ENCODE measurements at places on chromosomes 3 and 15.
A peak's percentile ranks its signal among the peaks of the same experiment; 100 is the strongest.

DNA sequence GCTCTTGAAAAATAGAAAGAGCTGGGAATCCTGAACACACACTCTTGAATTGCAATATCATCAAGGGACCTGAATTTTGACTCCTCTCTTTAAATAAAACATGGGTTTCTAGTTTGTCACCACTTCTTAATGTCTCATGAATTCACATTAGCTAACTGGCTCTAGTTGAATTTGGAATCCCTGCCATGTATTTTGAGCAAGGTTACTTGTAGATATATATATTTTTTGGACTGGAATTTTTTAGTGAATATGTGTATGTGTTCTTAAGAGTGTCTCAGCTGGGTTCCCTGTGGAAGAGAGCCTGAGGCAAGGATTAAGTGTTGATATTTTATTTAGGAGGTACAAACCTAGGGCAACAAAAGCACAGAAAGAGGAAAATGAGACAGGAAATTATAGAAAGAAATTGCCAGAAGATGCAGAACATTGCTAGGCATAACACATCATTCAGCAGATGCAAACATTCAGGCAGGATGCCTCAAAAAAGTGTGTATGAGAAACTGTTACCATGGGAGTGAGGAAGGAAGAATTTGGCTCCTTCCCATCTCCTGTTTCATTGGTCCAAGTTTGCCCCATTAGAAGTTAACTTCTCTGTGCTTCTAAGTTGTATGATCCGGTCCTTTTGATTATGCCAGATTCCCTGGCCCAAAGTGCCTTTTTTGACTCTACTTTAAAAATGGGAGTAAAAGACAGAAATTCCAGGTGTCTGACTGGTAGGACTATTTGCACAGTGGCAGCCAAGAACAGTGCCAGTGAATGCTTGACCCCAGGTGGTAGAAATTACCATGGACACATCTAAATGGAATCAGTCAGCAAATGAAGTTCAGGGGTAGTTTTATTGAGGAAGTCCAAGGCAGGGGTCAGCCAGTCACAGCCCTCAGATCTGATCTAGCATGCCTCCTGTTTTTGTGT lies 253.7 kb upstream of the TGFBR2 start:
- no peak for DNase-seq

DNA sequence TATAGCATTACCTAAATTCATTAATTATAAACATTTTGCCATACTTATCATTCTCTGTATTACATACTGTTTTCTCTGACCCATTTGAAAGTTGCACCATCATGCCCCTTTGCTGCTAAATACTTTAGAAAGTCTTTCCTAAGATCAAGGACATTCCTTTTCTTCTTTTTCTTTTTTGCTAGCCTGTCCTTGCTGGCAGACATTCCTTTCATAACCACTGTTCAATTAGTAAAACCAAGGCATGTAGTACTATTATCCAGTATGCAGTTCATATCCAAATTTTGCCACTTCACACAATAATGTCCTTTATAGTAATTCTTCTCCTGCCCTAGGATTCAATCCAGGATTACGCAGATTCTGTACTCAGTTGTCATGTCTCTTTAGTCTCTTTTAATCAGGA lies 321.0 kb upstream of the C2CD4B start:
- DNase-seq, result no peak

DNA sequence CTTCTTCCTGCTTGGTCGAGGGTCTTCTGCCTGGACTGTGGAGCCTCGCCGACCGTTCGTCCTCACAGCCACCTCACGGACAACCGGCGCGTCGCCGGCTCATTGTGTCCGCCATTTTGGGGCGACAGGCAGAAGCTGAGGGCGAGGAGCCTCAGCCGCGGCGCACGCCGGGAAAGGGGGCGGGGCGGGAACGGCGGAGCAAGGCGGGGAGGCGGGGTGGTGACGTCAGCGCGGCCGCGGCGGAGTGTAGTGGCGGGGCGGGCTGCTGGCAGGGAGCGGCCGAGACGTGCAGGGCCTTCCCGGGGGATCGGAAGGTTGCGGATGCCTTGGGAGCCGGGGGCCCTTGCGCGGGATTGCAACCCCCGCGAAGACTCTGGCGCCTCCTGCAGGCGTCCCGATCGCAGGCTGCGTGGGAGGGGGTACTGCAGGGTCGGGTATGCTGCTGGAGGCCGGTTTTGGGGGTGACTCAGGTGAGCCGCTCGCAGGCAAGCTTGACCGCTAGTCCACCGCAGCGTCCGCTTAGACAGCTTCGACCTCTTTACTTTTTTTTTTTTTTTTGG lies at the start of gene WDR82:
WDR82 (minus strand) TSS at position 140 of the 560 bp plus-strand sequence. CDS start 288 bp downstream, outside the sequence.
- peak; percentile 45 for DNase-seq

DNA sequence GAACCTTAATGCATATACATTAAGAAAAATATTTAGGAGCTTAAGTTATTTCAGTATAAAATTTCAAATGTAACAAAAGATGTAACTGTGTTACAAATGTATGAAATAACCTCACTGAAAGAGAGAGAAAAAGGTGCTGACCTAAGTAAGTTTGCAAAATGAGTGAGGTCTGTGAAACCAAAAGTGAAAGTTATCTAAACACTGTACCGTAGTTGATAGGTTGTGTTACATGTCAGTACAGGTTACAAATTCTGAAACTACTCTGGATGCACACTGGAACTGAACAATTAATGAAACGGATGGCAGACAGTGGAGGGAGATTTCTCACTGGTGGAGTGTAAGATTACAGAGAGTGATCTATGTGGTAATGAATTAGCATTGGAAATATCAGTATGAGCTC lies 420.7 kb downstream of the ZNF385D start:
- no peak for DNase-seq

DNA sequence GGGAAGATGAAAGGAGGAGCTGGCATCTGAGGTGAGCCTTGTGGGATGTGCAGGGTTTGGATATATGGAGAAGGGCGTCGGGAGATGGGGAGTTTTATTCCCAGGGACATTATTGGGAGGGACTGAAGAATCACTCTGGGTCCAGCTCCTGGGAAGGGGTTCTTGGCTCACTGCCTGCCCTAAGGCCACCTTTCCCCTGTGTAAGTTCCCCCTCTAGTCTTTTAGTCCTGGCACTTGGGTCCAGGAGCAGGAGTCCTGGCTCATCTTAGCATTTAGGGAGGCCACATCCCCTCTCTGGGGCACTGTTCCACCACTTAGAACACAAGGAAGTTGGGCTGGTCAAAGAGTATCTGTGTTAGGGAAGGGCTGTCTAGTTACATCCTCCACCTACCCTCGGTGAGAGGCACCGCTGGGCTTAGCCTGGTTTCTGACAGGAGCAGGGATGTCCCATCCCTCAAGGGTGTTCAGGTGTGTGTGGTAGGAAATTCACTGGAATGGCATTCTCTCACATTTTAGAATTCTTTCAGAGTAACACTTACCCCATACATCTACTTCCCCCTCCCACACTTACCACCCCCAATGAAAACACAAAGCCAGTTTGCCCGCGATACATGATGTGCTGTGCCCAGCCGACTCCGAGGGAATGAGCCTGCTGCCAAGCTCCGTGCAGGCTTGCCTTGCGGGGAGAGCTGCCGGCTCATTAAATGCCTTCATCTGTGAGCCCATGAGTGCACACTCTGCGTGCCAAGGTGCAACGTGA lies 86.7 kb downstream of the FAM43A start:
- DNase-seq, result no peak

DNA sequence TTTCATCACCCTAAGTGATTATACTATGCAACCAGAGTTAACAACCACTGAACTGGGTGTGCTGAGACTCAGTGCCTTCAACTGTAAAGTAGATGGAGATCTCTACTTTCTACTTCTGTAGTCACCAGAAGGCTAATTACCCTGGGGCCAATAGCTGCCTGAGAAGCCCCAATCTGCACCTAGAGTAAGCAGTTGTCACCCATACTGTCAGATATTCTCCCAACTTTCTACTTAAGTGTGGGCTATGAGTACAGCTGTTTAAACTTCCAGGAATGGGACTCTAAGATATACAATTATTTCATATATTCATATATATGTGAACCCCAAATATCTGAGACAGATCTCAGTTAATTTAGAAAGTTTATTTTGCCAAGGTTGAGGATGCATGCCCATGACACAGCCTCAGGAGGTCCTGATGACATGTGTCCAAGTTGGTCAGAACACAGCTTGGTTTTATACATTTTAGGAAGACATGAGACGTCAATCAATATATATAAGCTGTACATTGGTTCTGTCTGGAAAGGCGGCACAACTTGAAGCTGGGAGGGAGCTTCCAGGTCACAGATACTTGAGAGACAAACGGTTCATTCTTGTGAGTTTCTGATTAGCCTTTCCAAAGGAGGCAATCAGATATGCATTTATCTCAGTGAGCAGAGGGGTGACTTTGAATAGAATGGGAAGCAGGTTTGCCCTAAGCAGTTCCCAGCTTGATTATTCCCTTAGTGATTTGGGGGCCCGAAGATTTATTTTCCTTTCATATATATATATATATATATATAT lies 41.9 kb downstream of the CCNL1 start:
- DNase-seq, result no peak

- no peak for DNase-seq
Observed at GRCh38 chr15:66080717-66081398, 172.7 kb downstream of the MEGF11 start.

GRCh38 chr3:32956750-32957570 lies 5.5 kb downstream of the CCR4 start:
- DNase-seq, result no peak

DNA sequence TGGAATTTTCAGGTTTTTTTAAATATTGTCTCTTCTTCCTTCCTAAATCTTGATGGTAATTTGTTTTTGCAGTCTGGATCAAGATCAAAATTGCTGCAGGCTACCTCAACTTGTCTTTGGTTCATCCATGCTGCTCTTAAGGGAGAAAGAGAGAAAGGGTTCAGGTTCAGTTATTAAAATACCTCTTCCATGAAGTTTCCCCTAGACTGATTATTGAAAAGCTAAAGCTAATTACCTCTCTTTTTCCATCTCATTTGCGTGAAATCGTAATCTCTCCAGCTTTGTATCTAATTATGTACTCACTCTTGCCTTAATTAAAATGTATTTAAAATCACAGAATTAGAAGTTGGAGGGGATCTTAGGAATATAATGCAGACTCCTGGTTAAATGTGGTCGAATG lies 52.7 kb downstream of the SLC28A2 start:
- DNase-seq, result no peak

DNA sequence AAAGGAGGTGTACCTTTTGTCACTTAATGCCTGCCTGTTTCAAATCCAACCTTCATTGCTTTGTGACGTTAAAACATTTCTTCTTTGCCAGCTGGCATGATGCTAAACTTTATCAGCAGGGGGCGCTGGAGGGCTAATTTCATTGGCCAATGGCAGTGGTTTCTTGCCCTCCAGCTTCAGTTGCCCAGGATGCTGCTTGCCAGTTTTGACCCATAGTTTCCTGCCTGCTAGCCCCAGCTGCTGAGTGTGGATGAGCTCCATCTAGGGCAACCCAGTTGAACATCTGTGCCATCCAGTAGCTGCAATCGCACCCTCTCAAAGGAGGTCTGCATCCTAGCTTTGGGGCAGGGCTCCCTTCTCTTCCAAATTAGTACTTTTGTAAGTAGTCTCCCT lies 22.1 kb downstream of the ACKR2 start:
- no peak for DNase-seq
